ENCODE measurements at places on chromosomes 4 and X.

GRCh38 chr4:117664706-117665444 is 369.4 kb upstream of the NDST3 start:
- no peak for DNase-seq

DNA sequence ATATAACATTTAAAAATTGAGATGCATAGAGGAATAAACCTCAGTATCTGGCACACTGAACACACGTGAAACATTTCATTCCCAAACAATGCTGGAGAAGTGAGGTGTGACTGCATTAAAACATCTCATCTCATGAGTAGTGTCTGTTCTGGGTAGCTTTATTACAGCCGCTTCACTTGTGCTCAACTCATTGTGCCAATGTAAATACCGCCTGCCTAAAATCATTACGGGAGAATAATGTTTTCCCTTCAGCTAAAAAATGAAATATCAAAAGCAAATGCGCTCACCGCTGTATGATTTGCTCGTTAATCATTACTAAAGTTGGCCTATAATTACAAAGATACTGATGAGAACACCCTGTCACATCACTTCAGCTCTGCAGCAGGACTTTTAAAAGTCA is 110.2 kb upstream of the PRPS2 start:
- no peak for DNase-seq

DNA sequence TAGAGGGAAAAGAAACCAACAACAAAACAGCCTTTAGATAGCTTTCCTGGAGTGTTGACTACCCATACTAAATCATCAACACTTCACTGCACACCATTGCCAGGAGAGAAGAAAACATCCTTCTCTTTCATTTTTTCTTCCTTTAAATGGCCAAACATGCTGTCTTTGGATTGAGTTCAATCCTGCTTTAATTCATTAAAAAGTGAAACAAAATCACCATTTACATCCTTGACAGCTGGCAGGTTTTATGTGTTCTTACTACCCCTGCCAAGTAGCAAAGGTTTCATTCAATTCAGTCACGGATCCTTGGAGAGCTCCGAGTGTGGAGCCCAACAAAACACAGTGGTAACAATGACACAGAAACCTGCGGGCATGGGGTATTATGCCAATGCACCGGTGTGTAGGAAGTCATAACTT is 568.3 kb downstream of the ANKRD50 start:
- DNase-seq = no peak

DNA sequence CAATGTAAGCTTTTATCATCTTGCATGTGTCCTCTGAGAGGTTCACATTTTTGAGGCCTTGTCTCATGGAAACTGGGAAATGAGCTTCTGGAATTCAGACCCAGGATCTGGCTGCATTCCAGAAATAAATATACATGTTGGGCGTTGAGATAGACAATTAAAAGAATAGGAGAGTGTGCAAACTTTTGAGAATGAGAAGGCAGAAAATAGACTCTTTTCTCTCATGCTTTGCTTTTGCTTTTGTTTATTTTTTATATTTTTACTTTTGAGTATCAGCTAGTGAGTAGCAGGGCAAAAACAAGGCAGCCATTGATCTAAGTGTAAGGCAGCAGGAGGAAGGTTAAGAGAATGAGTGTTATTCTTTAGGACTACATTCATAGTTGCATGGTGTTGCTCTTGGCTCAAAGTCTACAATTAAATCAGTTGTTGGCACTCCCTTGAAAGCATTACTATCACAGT is 12.4 kb downstream of the SHROOM3 start:
- DNase-seq = no peak

- DNase-seq = no peak
Measured at GRCh38 chr4:30002341-30002740, 717.8 kb upstream of the PCDH7 start.

DNA sequence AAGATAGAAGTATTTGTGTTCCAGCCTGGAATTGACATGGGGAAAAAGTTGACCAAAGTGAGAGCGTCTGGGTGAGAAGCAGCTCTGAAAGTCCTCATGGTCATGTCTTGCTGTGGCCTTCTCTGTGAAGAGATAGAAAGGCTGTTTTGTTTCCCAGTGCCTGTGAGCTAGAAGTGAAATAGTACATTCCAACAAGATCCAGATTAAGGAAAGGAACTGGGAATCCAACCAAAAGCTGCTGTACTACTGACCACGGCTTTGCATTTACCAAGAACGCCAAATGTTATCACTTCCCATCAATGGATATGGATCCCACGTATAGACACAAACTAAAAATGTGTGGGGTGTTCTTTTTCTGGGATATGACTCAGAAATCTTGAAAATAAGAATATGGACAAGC is 51.2 kb downstream of the TENM3 start:
- DNase-seq = no peak

GRCh38 chr4:60422439-60422838 is 777.7 kb upstream of the ADGRL3 start:
- no peak for DNase-seq

DNA sequence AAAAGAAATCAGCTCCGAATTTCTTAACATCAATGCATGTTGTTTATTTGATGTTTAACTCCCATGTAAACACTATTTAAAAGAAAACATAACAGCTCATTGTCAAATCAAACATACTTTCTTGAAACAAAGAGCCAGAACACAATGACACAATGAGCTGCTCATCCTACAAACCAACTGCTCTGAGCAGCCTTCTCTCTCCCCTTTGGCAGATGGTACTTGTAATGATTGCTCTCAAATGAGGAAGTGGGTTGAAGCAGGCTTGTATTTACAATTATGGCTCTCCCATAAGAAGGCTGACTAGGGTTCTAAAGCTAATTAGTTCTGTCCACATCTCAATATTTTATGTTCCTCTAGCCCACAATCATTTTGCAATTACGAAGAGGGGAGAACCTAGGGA is 637.8 kb upstream of the ADGRL3 start:
- no peak for DNase-seq

DNA sequence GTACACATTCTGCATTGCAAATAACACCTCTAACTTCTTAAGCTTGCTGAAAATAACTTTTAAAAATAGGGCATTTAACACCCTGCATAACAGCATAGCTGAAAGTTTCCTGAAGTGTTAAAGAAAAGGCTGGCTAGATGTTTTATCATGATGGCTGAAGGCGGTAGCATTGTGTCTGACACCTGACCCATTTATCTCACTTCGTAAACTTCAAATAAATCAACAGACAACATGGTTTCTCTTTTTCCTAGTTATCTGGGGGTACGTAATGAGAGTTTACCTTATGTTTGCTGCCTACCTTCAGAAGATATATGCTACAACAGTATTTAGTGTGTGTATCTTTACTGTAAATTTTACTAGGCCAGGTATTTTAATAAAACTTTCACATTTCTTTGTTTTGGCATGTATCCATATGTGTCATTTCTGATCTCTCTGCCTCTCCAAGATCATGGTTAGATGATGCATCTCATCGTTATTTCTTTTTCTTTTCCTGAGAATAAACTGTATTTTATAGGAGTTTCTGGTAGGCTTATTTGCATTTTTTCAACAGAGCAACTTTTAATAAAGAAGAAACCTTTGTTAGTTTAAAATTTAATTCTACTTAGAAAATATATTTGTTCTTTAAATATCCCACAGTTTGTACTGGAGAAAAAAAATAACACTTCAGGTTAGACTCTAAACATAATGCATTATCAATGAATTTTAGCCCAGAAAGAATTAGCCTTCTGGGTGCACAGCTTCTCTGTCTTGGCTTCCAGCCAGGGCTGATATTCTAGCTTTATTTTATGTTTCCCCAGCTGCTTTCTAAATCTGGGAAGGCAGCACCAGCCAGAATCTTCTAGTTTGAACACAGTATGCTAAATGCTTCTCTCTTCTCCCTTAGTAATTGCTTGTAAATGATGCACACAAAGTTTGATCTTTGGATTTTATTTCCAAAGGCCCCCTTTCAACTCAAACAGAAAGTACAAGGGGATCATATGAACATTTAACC is 2.9 kb downstream of the NDST4 start:
- DNase-seq = no peak

DNA sequence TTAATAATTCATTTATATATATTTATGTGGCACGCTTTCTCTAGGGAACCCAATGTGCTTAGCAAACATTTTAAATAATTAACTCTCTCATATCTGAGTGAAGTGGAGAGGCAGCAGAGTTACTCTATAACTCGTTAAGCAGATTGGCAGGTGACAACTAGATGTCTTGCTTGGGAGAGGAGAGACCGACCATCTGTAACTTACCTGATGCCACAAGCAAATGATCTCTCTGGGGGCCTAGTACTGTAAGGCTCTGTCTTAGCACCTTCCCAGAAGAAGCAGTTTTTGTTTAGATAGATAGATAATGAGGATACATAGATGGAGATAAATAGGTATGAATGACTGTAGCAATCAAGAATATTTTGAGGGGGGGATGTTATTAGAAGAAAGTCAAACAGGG is 11.9 kb upstream of the SEL1L3 start:
- DNase-seq = no peak

DNA sequence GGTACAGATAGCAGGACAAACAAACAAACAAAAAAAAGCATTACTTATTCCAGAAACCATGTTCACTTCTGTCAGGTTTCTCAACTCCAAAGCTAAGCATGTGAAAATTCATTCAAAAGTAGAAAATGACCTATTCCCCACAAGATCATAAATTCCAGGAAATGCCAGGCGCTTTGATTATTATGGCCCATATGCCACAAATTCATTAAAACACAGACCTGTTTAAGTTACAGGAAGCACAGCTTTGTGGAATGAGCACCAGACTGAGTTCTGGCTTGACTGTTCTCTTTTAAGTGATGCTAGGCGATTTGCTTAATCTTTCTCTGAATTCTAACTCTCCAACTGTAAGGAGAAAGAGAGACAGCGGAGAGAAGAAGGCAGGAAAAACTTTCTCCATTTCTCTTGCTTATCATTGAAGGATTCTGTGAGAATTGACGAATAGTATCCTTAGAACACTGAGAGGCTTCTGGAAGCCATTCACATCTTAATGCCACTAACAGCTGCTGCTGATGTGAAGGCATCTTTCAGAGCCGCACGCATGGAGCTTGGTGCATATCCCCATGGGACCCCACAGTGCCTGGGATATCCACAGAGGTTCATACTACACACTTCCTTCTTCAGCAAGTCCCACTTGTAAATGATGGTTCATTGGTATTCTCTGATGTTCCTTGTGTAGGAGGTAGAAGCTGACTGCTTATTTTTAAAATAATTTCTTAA is 138.0 kb downstream of the ZNF674 start:
- no peak for DNase-seq

DNA sequence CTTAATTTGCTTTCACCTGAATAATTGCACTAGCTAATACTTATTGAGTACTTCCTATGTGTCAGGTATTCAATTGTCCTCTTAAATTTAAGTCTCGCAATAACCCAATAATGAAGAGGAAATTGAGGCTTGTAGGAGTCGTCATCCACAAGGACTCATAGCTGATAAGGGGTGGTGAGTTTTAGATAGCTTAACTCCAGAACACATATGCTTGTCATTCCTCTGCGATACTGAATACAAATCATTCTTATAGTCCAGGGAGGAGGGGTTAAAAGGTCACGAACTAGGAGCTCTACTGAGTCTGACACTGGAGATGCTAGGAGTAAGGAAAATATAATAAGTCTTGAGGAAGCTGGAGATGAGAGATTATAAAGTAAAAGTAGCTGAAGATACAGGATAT is 1.4 kb upstream of the PACRGL start:
- no peak for DNase-seq

GRCh38 chrX:37993837-37994619 is 12.3 kb upstream of the SYTL5 start:
- DNase-seq = peak; percentile 81

GRCh38 chr4:150033901-150034300 is 44.3 kb upstream of the DCLK2 start:
- no peak for DNase-seq

- DNase-seq = peak; percentile 11
Measured at GRCh38 chr4:67714248-67714583, 13.3 kb upstream of the UBA6 start.

- no peak for DNase-seq
Measured at GRCh38 chr4:115548123-115548522, 434.7 kb upstream of the NDST4 start.

GRCh38 chrX:28595346-28595745 is 8.1 kb downstream of the IL1RAPL1 start:
- DNase-seq = no peak

DNA sequence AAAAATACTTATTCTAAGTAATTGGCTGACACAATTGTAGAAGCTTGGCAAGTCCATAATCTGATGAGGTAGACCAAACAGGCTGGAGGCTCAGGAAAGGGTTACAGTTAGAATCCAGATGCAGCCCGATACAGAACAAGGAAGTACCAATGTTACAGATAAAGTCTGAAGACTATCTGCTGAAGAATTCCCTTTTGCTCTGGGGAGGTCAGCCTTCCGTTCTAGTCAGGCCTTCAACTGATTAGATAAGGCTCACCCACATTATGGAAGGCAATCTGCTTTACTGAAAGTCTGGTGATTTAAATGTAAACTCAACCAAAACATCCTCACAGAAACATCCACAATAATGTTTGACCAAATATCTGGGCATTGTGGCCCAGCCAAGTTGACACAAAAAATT is 7.4 kb upstream of the DYNLT3 start:
- DNase-seq = no peak

DNA sequence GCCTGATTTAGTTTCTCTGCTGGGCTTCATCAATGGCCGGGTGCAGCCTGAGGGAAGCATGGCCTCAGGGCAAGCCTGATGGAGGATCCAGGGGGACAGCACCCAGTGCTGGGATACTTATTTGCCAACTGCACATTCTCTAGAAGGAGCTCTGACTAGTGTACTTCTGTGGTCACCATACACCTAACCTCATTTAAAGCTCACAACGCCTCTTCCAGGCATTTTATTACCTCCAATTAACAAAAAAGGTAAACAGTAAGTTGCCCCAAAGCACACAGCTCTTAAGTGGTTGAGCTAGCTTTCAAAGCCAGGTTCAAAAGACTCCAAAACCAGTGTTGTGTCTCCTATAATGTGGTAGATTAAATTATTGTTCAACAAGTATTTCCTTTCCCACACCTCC is 26.8 kb upstream of the ATXN3L start:
- no peak for DNase-seq

- DNase-seq = peak; percentile 37
Measured at GRCh38 chr4:182823576-182823975, 93.6 kb downstream of the DCTD start.

- DNase-seq = no peak
Measured at GRCh38 chr4:71830-72229, 18.7 kb downstream of the ZNF595 start.

- DNase-seq = no peak
Measured at GRCh38 chrX:8037593-8038348, 110.6 kb upstream of the PNPLA4 start.

Data from GM12865 (cell line).